ENCODE measurements at places on chromosomes 2 and 18.

- DNase-seq = no peak
These were observed 18.9 kb upstream of the SRBD1 start for GRCh38 chr2:45629971-45630370.

DNA sequence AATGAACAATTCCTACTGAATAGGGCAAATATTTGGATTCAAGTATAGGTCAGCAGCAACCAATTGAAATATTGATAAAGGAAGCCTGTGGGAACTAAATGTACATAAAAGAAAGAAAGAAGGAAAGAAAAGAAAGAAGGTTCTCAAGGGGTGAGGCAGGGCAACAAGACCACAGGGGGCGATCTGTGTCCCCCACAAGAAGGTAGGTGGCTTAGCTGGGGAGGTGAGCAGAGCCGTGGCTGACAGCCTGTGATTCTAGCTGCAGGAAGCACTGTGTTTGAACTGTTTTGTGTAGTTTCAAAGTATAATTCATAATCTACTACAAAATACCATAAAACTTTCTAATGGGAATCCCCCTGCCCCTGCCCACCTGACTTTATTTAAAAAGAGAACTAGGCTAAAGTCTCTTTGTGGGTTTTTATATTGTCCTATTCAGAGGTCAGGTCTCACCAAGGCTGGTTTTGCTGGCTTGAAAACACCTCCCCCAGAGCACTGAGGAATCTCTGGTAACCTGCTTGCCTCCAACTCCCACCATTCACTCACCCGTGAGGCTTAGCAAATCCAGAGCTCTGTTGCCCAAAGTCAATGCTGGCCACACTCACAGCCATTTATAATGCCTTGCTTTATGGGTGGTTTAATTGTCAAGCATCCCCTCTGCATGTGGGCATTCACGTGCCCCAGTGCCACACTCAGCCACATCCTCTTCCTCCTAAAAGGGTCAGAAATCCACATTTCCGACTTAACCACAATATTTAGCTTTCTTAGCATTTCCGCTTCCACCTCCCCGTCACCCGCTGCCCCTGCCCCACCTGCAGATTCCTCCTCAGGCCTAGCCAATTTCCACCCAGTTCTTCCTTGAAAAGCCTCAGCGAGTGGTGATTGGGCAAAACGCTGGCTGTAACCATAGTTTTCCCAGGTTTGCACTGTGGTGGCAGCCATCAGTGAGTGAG lies 36.4 kb upstream of the LMAN1 start:
- no peak for DNase-seq

DNA sequence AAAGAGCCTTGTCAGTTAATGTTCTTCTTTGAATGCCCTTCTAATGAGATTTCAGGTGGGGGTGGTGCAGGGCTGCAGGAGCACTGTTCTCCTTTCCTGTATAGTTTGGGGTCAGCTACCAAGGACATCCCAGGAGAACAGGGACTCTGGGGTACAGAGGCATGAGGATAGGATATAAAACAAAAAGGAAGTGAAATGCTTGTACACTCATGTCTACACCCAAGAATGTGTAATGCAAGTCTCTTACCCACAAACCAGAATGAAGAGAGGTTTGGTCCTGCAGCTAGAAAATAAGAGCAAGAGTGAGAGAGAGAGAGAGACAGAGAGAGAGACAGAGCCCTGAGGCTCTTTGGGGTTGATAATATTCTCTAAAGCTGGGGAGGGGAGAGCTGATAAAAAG lies 151.8 kb upstream of the KCTD1 start:
- no peak for DNase-seq

- no peak for DNase-seq
These were observed 145.7 kb upstream of the GLI2 start for GRCh38 chr2:120589771-120590608.

- DNase-seq = no peak
These were observed 195.5 kb upstream of the RAB12 start for GRCh38 chr18:8413751-8414150.

DNA sequence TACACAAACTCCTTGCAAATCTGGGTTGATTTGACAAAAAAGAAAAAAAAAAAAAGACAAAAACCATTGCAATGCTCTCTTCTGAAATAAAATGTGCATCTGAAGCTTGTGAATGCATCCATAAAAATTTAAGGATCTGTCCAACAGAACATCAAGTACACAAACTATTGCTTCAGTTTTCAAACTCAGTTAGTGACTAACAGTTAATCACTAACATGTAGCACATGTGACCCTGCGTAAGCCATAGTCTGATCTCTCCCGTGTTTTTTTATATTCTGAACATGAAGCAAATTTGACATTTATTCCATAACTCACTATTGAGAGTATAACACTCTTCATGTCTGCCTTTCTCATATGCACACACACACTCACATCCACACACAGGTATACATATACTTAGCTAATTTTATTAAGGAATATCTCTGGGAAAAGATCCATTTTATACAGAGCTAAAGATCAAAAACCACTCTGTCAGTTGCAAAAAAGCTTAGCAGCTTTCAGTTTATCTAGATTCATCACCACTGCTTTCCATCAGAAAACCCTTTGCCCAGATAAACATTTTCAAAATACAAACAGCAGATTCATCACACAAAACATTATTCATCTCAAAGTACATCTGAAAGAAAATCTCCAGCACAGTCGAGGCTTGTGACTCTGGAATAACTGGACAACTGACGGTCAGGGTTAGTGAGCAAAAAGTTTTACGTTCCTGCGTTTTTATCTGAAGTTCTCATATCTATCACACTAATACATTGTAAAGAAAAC lies 1000.4 kb upstream of the ACVR2A start:
- no peak for DNase-seq

GRCh38 chr18:60027397-60027796 lies 127.6 kb downstream of the PMAIP1 start:
- no peak for DNase-seq

DNA sequence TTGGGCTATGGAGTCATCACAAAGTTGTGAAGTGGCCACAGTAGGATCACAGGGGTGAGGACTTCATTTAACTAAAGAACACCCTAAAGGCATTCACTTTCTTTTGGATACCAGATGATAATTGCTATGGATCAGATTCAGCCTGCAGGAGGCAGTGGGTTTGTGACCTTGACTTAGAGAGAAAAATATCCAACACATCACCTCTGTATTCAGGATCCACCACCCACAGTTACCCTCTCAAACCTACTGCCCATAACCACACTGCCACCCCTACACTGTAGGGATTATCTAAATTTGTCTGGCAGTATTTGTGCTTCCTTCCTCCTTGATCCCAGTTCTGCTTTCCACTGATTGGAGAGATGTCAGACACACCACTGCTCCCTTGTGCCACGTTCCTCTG lies 269.4 kb downstream of the MYCN start:
- no peak for DNase-seq

DNA sequence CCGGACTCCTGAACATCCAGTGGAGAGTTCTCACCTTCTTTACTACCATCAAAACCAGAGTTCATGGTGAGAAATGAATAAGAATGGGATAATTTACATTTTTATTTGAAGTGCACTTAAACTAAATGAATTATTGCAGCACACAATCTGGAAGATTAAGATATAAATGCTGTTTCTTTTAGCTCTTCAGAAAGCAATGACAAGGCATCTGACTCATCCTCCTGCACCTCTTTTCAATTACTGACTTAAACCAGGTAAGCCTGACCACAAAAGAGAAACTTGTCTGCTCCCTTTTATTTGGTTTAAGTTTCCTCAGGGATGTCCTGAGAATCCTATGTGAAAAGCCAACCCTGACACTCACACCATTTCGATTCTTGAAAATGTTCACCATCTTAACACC lies 720 bp upstream of the DSC2 start:
- DNase-seq = no peak

- DNase-seq = no peak
These were observed 129.3 kb upstream of the UNC80 start for GRCh38 chr2:209642146-209642820.

GRCh38 chr2:181772777-181773176 lies 92.5 kb upstream of the NEUROD1 start:
- no peak for DNase-seq

Data from stimulated activated CD8-positive, alpha-beta memory T cell treated with anti-CD3 and anti-CD28 coated beads, Interleukin-2, amount 100 ng/mL, for 1 hour (primary cell).